ENCODE measurements at places on chromosomes 5 and 9.

- no peak for DNase-seq
These were observed 113.8 kb downstream of the TLE4 start for GRCh38 chr9:79685577-79685976.

DNA sequence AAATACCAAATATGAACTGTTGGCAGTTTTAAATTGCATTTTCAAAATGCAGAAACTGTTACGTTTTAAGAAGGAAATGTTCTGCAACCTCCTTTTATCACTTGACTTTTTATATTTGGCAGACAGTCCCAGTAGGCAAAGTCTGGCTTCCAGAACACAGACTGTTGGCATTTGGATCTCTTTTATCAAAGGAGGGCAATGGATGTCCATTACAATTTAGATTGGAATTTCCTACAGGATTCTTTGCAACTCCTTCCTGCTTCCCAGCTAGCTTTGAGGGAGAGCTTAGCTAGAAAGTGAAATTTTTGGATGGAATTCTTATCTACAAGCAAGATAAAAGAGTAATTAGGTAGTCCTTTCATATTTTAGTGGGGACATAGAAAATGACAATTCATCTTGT is 142.6 kb downstream of the SLF1 start:
- DNase-seq, result no peak

GRCh38 chr9:121826711-121827110 is 175.3 kb downstream of the DAB2IP start:
- no peak for DNase-seq

- no peak for DNase-seq
These were observed 266.6 kb upstream of the DAP start for GRCh38 chr5:11027660-11028059.

DNA sequence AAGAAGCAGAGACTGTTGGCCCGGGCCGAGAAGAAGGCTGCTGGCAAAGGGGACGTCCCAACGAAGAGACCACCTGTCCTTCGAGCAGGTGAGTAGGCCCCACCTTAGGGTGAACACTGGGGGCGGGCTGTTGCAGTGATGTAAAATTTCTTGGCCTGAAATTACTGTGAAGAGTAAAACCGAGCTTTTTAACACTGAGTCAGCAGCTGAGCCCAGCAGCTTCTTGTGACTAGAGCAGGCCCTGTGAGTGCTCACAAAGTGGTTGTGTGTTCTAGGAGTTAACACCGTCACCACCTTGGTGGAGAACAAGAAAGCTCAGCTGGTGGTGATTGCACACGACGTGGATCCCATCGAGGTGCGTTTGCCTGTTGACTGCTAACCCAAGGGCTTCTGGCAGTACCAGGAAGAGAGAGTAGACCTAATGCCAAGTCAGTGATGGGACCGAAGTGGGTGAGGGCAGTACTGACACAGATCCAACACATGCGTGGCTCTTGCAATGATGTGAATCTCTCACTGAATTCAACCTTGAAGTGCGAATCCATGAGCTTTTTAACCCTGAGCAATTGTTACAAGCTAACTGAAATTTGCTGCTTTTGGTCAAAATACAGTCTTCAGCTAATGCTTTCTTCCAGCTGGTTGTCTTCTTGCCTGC is 2.1 kb downstream of the RPL7A start:
- DNase-seq, result no peak

DNA sequence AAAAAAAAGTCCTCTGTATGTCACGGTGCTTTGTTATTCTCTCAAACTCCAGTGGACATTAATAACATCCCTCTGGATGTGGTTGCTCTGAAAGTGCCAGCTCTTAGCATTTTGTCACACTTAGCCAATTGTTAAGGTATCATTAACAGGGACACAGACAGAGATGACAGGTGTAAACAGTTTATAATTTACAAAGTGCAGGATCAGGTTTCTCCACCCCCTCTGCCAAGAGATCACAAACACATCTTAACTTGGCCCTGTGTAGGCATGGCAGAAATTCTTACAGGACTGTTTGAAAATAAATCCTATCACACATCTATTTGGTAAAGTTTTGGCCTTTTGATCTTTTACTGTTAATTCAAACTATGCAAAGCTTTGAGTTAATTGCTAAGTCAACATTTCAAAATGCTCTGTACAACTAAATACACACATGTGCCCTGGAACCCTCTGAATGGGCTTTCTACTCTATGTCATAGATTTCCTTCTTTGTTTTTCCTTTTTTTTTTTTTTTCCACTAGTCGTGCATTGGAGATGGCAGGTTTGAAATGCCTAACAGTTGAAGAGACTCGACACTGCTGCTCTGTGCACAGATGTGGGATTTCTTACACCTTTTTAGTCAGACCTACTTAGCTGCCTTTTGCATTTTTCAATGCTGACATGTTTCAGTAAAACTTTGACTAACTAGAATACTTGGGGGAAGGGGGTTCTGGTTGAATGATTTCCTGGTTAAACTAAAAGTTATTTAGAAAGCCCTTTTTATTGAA is 41.7 kb downstream of the SEMA6A start:
- DNase-seq, result no peak

- DNase-seq, result no peak
These were observed 143.7 kb downstream of the ACER2 start for GRCh38 chr9:19552282-19553105.

GRCh38 chr9:129026442-129027223 is 1.5 kb downstream of the SH3GLB2 start:
- DNase-seq, result no peak

DNA sequence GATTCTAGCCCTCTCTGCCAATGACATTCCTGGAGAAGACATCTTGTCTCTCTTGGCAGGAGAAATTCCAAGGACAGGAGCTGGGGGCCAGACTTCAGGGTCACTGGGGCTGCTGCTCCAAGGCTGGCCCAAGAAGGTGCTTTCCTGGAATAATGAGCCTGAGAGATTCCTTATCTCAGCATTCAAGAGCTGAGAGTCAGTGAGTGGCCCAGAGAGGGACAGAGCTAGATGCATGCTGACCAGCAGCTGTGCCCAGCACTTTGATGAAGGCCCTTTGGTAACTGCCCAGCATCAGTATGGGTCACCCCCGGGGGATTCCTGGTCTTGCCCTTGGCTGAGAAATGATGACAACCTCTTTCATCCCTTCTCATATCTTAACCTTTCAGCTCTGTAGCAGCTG is 47.7 kb upstream of the CTNNA1 start:
- DNase-seq, result no peak

- no peak for DNase-seq
These were observed 509.5 kb upstream of the PAPPA start for GRCh38 chr9:115643948-115644727.

DNA sequence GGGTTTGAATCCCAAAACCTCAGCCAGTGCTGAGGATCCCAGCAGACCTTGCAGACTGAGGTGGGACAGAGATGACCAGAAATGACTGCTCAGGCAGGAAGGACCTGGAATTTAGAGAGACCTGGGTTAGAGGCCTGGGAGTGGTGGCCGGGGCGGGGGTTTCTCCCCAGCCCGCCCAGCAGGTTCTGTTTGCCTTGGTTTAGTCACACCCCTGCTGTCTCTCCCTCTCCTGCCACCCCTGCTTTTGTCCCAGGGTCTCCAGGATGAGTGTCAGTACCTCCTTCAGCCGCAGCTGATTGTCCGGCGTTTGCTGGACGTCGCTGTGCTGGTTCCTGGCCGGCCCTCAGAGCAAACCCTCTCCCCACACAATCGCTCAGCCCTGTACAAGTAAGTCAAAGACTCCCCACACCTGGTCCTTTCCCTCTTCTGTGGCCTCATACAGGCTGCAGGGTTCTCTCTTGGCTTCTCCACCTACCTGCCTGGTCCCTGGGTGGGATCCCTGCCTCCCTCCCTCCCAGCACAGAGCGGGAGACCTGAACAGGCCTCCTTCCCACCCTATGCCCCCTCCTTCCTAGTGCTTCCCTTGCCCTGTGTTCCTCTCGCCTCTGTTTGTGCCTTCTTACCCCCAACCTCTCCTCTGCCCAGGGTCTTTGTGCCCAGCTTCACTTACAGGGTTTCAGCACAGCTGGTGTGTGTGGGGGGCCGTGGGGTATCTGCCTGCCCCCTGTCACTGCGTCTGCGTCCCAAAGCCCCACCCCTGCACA is 12.0 kb downstream of the TMEM8B start:
- no peak for DNase-seq

GRCh38 chr9:13284011-13284410 is 4.5 kb upstream of the MPDZ start:
- DNase-seq, result no peak

- no peak for DNase-seq
These were observed 442.9 kb upstream of the FTMT start for GRCh38 chr5:121408778-121409177.

DNA sequence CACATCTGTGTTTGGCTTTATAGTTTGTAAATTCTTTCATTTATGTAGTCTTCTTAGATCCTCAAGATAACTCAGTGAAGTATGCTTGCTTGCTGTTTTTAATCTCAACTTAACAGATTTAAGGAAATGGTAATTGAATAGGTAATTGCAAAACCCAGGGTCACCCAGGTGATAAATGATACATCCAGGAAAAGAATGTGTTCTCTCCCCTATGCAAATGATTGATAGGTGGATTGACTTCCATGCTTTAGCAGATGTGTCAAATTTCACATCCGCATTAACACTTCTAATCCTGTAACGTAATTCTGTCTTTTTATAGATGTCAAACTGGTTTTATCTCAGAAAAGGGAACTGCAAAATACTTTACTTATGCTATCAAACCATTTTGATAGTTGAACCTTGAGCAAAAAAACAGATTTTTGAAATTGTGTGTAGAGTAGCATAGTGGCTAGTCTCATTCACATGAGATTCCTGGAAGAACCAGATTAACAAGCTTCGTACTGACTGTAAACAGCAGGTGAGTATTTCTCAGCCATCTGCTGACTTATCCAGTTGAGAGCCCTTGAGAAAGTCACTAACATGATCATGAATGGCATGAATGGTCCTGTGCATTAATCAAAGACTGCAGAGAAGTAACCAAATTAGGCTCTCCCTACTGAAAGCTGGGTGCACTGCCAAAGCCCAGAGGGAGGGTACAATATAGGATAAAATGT is 86.7 kb upstream of the PAM start:
- DNase-seq, result no peak

DNA sequence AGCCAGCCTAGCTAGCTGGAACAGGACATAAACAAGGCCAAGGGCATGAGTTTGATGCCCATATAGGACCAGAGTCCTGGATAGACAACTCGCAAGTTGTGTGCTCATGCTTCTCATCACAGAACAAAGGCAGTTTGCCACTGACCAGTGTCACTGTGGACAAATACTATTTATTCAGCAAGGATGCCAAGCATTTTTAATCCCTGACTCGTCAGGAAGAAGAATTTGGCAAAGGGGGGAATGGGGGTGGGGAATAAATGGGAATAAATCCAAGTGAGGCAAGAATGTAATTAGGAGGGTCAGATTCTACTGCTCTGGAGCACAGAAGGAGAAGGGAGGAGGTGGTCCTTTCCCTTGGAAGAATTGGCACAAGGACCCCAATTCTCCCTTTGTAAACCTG is 46.8 kb upstream of the ANKRD55 start:
- DNase-seq, result no peak

GRCh38 chr5:28012538-28012937 is 974.2 kb upstream of the CDH9 start:
- no peak for DNase-seq

GRCh38 chr5:154590093-154590724 is 112.2 kb upstream of the HAND1 start:
- no peak for DNase-seq

GRCh38 chr9:91328186-91328585 is 33.5 kb downstream of the AUH start:
- DNase-seq, result no peak

DNA sequence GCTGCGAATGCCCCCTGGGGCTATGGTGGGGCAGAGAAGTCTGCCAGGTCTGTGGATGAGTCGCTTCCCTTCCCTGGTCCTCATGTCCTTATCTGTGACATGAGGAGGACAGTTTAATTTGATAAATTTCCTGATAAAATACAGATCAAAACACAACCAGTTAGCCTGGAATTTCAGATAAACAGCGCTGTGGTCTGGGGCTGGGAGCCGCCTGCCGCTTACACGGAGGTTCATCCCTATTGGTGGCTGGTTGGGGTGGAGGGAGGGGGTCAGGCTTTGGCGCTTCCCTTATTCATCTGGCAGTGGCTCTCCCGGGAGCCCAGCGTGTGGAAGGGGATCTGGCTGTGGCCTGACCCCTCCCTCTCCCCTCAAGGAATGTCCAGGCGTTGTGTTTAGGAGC is 17.9 kb downstream of the CRB2 start:
- no peak for DNase-seq

- DNase-seq, result no peak
These were observed 35.0 kb downstream of the MYO10 start for GRCh38 chr5:16901021-16901644.

GRCh38 chr5:68253624-68254585 is 38.3 kb downstream of the PIK3R1 start:
- DNase-seq, result no peak

DNA sequence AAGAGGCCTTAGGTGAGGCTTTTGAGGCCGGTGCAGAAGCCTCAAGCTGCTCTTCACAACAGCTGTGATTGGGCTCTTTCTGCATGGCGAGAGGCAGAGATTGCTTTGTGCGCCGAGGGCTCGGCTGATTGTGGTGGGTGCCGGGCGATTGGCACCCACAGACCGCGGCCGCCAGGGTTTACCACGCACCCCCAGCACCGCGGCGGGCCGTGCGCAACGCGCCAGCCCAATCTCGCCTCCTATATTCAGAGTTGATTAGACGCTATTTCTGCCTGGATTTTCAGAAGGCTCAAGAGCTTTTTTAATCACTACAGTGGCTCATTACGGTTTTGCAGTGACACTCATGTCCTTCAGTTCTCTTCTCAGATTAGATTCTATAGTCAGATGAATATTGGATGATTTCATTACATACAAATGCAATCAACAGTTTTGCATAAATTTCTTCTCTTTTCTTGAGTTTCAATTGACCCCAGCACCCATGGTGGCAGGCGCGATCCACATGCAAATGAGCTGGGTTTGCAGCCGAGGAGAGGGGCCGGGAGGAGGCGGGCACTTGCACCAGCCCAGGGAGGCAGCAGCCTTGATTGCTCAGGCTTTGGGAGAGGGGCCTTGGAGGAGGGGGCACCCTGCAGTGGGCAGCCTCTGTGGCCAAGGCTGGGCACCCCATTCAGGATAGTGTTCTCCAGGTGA is 33.8 kb upstream of the PTGS1 start:
- DNase-seq, result no peak

GRCh38 chr9:68974431-68974830 is 39.5 kb downstream of the PRKACG start:
- DNase-seq, result no peak

All from hematopoietic multipotent progenitor cell (in vitro differentiated cells).